ENCODE measurements at places on chromosomes 11 and 22. TPM values are rescaled to one million over a fixed set of nuclear protein-coding genes. Genes with fewer than 3 reads are reported as not detected.
A peak's percentile ranks its signal among the peaks of the same experiment; 100 is the strongest.

Gene CCDC90B
- 38.1 TPM for total RNA-seq

Gene OR2AG2
- 0.25 TPM for total RNA-seq

Gene MN1
- 19.0 TPM for total RNA-seq

Gene DUSP18
- 8.1 TPM for total RNA-seq

Gene STARD10
- total RNA-seq: 12.6 TPM

Gene SPDYC
- total RNA-seq: not detected

Gene DPAGT1
- total RNA-seq: 49.5 TPM

GRCh38 chr11:3160252-3161031, 4.7 kb downstream of the OSBPL5 start:
- H3K27me3 ChIP-seq: no peaks in the 10 kb centered on the region
- H3K36me3 ChIP-seq: no peaks in the 10 kb centered on the region
- DNase-seq: peak; percentile 85
- peak overlapping the region; percentile 97 for H3K27ac ChIP-seq
- H3K4me1 ChIP-seq: peaks cover 47% of the 10 kb centered on the region

DNA sequence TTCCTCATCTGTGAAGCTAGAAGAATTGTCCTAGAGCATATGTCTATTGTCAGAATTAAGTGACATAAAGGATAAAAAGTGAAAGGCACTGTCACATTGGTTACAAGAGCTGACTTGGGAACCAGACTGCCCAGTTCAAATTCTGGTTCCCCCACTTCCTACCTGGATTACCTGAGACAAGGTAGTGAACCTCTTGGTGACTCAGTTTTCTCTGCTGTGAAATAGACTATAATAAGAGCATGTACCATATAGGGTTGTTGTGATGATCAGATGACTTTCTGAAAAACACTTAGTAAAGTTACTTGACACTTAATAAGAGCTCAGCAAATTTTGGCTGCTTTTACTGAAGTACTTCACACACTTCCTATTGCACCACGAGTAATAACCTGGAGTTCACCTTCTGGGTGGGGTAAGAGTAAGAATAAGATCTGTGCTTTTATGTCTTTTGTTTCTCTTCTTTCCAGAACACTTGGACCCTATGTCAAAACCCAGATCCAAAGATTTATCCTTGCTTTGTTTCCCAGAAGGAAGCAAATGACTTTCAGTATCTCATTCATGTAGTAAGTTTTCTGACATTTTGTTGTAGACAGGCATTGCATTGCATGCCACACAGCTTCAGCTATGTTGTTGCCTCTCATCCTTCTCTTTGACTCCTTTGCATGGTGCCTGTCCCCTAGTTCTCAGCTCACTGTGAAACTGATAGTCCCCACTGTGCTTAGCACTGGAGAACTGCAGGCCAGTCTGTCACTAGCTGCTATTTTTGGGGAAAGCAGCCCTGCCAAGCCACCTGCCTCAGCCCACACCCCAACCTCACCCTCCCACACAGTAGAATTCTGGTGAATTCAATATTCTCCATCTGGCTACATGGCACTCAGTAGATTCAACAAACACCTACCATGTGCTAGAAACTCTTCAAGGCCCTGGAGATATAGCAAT, 121.8 kb upstream of the POU2AF2 start:
- no peak overlapping the region for H3K27ac ChIP-seq
- H3K27me3 ChIP-seq: peaks cover 7% of the 10 kb centered on the region
- no peak for DNase-seq
- no peaks in the 10 kb centered on the region for H3K36me3 ChIP-seq
- no peaks in the 10 kb centered on the region for H3K4me1 ChIP-seq

DNA sequence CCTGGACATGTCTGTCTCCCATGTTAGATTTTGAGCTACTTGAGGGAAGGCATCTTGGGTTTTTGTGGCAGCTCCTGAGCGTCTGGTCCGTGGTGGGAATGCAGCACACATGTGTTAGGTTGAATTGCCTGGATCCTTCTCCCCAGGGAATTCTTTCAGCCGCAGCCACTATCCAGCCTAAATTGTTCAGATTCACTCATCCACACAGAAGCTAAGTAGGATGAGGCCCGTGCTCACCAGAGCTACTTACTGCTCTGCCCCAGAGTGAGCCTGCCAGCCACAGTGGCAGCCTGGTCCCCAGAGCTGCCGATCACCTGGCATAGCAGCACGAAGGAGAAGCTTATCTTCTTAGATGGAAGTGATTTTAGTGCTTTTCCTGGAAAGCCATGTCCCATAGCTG, 34.4 kb upstream of the SORL1-AS1 start:
- H3K27me3 ChIP-seq: no peaks in the 10 kb centered on the region
- no peaks in the 10 kb centered on the region for H3K36me3 ChIP-seq
- H3K4me3 ChIP-seq: no peak overlapping the region
- no peaks in the 10 kb centered on the region for H3K4me1 ChIP-seq
- no peak for DNase-seq

DNA sequence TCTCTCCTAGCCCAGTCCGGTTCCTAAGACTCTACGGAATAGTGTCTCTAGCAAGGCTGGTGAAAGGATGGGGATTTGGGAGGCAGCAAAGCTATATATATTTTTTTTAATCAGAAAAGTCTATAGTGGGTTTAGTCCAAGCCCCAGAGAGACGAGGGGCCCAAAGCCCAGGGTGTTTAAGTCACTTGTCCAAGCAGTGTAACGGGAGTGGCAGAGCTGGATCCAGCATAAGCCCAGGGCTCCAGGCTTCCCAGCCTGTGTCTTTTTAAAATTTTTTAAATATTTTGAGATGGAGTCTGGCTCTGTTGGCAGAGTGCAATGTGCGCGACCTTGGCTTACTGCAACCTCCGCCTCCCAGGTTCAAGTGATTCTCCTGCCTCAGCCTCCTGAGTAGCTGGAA, 6.8 kb downstream of the GRIK4 start:
- H3K27me3 ChIP-seq: peaks cover 32% of the 10 kb centered on the region
- no peak for DNase-seq
- no peak overlapping the region for H3K27ac ChIP-seq
- no peaks in the 10 kb centered on the region for H3K36me3 ChIP-seq
- peaks cover 18% of the 10 kb centered on the region for H3K4me1 ChIP-seq
- H3K4me3 ChIP-seq: no peak overlapping the region

DNA sequence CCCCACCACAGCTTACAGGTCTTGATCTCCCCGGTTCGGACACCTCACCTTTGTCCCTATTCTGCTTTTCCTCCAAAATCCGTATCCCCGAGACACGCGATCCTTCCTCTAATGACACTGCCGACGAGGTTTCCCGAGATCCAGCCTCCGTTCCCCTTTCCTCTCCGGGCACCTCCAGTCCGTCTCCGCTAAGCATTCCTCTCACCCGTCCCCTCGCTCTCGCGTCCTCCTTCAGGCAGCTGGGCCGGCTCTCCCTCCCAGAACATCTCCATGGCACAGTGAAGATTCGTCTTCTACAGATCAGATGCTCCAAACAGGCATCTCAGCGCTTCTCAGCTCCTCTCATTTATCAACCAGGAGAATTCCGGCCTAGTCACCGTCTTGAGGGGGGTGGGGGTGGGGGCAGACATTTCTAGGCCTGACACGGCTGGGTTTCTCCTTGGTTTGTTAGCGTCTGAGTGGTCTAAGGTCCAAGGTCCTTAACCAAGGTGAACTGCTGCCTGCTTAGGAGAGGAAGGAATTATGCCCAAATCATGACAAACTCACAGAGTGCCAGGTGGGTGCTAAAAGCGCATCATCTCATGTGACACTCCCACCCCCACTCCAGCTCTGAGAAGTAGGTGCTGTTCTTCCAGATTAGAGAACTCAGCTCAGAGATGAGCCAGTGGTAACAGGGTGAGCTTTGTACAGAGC, at the start of gene SPTBN2:
TSS of gene SPTBN2 (minus strand) at position 524 of the 693 bp plus-strand sequence. CDS start 7,976 bp downstream, outside the sequence.
- peak; percentile 31 for DNase-seq
- H3K27me3 ChIP-seq: peaks cover 65% of the 10 kb centered on the region
- H3K4me1 ChIP-seq: peaks cover 24% of the 10 kb centered on the region
- peak within 1 kb of the TSS; percentile 92 for H3K4me3 ChIP-seq
- H3K36me3 ChIP-seq: no peaks in the 10 kb centered on the region

- peaks cover 9% of the 10 kb centered on the region for H3K4me1 ChIP-seq
- no peak overlapping the region for H3K4me3 ChIP-seq
- DNase-seq: no peak
- H3K27me3 ChIP-seq: no peaks in the 10 kb centered on the region
- no peak overlapping the region for H3K27ac ChIP-seq
Measured at GRCh38 chr11:2772544-2773031, 72.8 kb upstream of the KCNQ1OT1 start.

- H3K4me1 ChIP-seq: peaks cover 24% of the 10 kb centered on the region
- no peaks in the 10 kb centered on the region for H3K36me3 ChIP-seq
- peak overlapping the region; percentile 50 for H3K27ac ChIP-seq
- DNase-seq: peak; percentile 94
Measured at GRCh38 chr22:42444077-42444904, 12.1 kb upstream of the NFAM1 start.

DNA sequence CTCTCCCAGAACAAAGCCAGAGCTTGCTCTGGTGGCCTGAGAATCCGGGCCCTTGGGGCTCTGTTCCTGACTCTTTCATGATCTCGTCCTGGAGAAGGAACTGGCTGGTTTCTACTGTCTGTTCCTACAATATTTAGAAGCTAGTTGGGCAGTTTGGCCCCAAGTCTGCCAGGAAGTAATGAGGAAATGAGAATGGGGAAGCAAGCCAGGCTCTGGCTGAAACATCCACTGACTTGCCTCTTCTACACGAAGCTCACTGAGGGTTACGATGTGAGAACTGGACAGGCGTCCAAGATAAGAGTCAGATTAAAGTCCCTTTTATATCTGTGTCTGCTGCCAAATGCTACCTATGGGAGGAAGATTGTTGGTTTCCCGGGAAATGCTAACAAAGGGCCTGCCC, 110.0 kb upstream of the KIRREL3 start:
- no peaks in the 10 kb centered on the region for H3K36me3 ChIP-seq
- no peaks in the 10 kb centered on the region for H3K27me3 ChIP-seq
- peaks cover 30% of the 10 kb centered on the region for H3K4me1 ChIP-seq
- peak overlapping the region; percentile 79 for H3K27ac ChIP-seq
- H3K4me3 ChIP-seq: no peak overlapping the region

GRCh38 chr11:76807206-76807875, 24.2 kb downstream of the TSKU start:
- H3K4me3 ChIP-seq: no peak overlapping the region
- no peak overlapping the region for H3K27ac ChIP-seq
- peaks cover 6% of the 10 kb centered on the region for H3K4me1 ChIP-seq

- no peaks in the 10 kb centered on the region for H3K36me3 ChIP-seq
- H3K4me1 ChIP-seq: peaks cover 62% of the 10 kb centered on the region
Measured at GRCh38 chr22:37998543-37998942, 14.2 kb upstream of the SOX10 start.

DNA sequence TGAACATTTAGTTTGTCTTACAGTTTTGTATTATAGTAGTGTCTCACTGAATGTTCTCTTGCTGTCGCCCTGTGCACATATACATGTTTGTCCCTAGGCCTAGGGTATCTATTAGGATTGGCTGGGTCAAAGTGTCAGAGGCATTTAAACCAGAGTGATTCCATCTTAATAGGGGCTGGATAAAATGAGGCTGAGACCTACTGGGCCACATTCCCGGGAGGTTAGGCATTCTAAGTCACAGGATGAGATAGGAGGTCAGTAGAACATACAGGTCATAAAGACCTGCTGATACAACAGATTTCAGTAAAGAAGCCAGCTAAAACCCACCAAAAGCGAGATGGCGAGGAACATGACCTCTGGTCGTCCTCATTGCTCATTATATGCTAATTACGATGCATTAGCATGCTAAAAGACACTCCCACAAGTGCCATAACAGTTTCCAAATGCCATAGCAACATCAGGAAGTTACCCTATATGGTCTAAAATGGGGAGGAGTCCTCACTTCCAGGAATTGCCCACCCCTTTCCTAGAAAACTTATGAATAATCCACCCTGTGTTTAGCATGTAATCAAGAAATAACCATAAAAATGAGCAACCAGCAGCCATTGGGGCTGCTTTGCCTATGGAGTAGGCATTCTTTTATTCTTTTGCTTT, 82.6 kb downstream of the LDLRAD3 start:
- H3K36me3 ChIP-seq: peaks cover 11% of the 10 kb centered on the region
- DNase-seq: no peak
- no peaks in the 10 kb centered on the region for H3K27me3 ChIP-seq
- H3K27ac ChIP-seq: no peak overlapping the region
- H3K4me1 ChIP-seq: peaks cover 30% of the 10 kb centered on the region

DNA sequence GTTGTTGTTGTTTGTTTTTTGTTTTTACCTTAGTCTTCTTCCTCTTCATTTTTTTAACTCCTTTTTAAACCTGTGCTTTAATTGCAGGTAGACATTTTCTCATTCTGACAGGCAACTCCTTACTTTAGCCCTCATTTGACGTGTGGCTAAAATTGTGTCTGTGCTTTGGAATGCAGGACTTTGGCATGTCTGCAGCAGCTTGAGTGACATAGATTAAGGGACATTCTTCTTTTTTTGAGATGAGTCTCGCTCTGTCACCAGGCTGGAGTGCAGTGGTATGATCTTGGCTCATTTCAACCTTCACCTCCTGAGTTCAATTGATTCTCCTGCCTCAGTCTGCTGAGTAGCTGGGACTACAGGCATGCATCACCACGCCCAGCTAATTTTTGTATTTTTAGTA, 100.8 kb downstream of the FAT3 start:
- no peak overlapping the region for H3K27ac ChIP-seq
- no peak overlapping the region for H3K4me3 ChIP-seq
- peaks cover 16% of the 10 kb centered on the region for H3K4me1 ChIP-seq
- no peak for DNase-seq
- peaks cover 11% of the 10 kb centered on the region for H3K36me3 ChIP-seq
- H3K27me3 ChIP-seq: no peaks in the 10 kb centered on the region

DNA sequence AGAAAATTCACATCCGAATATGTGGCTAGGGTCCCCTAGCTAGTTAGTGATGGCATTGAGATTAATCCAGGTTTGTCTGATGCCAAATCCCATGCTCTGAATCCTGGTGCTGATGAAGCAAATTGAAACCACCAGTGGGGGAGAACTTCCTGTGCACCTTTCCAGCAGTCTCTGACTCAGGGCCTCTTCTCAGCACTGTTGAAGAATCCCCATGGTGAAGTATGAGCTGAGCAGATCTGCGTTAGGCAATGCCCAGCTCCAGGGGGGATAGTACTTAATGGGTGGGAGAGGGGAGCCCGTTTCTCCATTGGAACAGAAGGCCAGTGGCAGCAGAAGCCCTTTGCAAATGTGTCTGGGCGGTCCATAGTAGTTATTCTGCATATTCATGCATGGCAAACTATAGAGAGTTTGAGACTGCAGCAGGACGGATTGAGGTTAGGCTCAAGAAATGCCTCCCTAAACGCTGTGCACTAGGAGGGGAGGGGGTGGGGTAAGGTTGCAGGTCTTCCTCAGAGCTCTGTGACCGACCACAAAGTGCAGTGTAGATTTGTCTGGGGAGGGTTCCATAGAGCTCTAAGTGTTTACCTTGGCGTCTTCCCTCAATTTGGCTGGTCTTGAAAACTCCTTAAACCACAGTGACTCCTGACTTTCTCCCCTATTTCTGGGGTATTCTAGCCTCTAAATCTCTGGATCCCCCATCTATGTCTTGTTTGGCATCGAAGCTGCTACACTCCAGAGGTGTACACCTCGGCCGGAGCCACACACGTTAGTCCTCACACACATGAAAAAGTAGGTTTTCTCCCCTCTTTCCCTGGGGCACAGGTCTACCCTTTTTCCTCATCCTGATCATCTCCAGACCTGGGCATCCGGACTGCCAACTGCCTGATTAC, 4.8 kb downstream of the POU2F3 start:
- H3K4me3 ChIP-seq: no peak overlapping the region
- peaks cover 94% of the 10 kb centered on the region for H3K27me3 ChIP-seq
- H3K36me3 ChIP-seq: no peaks in the 10 kb centered on the region
- DNase-seq: no peak

GRCh38 chr11:38461751-38462150, 1863.7 kb upstream of the RAG2 start:
- H3K36me3 ChIP-seq: no peaks in the 10 kb centered on the region
- no peak overlapping the region for H3K27ac ChIP-seq
- peaks cover 10% of the 10 kb centered on the region for H3K4me1 ChIP-seq

Data from neural crest cell (in vitro differentiated cells).